Lung microvascular endothelial cell (primary cell): ENCODE measurements at places on chromosomes 7 and 10. TPM values are rescaled to one million over a fixed set of nuclear protein-coding genes. Genes with fewer than 3 reads are reported as not detected.

DNA sequence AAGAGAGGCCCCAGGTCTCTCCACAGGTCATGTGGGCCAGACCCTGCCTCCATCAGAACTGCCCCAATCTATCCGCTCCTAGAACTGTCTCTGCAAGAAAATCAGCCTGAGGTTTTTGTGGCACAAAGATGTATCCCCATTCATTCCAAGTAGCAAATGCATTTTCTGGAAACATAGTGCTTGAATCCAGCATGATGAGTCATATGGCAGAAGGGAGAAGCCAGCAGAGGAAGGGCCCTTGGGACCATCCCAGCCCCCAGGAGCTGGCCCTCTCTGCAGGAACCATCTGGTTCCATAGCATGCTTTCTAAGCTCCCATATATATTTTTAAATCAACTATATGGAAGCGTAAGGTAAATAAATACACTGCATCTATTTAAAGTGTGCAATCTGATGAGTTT is 563.2 kb downstream of the GALNT17 start:
- DNase-seq: no peak

DNA sequence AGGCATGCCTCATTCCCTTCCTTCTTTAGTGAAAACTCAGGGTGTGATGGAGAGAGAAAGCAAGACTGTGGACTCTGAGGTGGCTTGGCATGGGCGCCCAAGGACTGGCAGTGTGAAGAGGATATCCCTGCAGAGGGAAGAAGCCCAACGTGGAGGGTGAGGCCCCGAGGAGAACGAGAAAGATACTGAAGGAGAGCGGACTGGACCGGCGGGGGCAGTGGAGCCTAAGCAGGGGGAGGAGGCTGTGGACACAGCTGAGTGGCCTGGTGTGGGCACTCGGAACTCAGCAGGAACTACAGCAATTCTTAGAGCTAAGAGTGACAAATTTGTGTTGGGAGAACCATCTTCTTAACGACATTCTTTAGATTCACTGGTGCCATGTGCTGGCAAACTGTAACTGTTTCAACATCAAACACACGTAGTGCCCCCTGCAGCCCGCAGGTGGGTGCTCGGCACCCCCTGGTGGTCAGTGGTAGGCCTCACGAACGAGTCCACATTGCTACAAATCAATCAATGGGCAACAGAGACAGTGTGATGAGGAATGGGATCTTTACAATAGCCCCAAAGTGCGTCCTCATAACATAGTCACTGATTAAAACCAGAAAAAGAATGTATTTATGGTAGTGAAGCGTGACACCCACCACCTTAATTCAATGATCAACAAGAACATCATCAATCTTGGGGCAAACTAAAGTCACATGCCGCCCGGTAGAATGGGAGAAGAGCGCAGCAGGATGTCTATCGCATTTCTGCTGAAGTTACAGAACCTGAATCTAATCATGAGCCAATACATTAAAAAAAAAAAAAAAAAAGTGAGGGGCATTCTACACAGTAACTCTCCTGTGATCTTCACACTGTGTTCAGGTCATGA is 2.0 kb upstream of the SFTPA1 start:
- peak; percentile 57 for DNase-seq

DNA sequence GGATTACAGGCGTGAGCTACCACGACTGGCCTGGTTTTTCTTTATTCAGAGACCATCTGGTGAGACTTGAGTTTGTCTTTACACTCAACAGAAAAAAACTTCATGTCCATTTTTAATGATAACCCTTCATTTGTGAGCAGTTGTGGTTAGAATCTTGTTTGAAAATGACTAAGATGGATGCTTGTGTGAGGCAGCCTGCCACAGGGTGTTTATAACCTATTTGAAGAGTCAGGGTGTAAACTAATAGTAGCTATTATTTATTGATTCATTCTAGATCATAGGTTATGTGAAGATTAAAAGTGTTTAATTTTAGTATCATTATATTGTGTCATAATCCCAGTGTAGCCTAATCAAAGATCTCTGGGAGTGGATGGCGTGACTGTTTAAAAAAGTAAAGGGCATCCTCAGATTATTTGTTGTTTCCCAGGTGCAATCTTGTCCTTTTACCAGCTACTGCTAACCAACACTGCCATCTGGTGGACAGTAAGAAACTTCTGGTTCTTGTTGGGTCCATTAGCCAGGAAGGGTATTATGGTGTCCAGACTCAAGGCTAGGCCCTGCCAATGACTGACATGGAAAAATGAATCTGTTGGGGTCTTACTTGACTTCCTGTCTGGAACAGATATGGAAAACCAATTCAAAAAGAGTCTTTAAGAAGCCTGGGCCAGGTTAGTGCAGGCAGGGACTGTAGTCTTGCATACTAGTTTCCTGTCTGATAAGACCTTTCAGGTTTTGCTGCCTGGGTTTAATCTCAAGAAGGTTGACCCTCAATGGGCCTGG is 24.9 kb downstream of the NRBF2 start:
- peak; percentile 92 for DNase-seq

- no peak for DNase-seq
These were observed 176.1 kb upstream of the TNS3 start for GRCh38 chr7:47757921-47758411.

DNA sequence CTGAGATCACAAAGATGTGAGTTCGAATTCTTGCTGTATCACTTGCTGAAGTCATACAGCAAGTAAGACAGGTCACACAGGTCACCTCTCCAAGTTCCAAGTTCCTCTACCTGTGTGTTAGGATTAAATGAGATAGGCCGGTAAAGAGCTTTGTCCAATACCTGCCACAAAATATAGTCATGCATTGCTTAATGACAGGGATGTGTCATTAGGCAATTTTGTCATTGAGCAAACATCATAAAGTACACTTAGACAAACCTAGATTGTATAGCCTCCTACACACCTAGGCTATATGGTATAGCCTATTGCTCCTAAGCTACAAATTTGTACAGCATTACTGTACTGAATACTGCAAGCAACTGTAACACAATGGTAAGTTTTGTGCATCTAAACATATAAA is 469.4 kb downstream of the KCNMA1 start:
- DNase-seq: no peak

DNA sequence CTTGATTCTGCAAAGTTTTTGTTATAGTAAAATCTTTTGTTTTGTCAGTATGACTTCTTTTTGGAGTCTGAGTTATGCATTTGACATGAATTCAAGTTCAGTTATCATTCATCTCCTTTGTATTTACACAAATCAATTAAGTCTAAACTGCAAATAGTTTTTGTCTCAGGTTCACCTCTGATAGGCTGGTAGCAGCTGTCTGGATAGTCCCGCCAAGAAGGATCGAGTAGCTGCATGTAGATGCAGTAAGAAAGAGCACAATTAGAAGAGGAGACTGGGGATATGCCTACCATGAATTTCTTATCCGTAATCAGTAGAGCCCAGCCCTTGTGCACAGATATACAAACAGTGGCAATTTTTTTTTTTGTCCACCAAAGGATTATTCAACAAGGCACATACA is 392.5 kb upstream of the ETV1 start:
- no peak for DNase-seq

DNA sequence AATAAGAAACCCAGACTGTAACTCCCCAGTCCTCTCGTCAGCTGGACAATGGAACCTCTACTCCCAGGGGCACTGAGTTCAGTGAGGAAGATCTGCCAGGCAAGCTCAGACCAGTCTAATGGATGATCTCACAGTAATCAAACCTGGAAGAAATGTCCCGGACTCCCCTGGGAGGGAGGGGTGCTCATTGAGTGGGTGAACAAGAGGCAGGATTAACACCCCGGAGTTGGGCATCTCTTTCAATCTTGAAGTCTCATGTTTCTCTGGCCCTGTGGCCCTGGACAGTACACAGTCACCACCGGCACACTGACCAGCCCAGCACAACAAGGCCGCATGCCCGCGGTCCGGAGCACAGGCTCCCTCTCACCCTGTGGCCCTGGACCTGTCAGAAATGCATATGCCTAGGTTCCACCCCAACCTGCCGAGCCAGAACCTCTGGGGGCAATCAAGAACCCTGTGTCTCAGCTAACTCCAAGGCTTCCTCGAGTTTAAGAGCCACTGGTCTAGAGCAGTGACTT is 27.8 kb downstream of the CXCL12 start:
- DNase-seq: no peak

GRCh38 chr10:117254774-117255735 is 14.1 kb downstream of the SLC18A2 start:
- DNase-seq: no peak

DNA sequence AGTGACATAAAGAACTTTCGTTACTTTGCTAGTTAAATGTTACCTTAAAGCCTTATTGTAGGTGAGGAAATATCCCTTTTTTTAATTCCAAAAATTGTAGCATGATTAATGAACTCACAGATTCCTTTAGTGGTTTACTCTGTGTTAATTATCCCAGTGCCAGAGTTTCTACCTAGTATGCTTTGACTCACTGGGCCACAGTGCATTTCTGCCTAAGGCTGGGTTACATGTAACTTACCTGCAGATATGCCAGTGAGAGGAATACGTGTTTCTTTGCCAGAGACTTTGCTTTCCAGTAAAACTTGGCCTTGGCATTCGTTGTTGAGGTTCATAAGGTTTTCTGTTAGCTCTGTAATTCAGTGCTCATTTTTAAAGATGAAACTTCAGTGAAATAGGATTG is 380.8 kb upstream of the LRGUK start:
- DNase-seq: no peak

Gene CXCL12
- total RNA-seq: 1.3 and 7.1 TPM in 2 replicates

Gene HPS6
- total RNA-seq: 22.7 and 31.5 TPM in 2 replicates

Gene CYP2C19
- not detected in 2 replicates for total RNA-seq

Gene FEZF1
- not detected in 2 replicates for total RNA-seq

Gene SNCG
- total RNA-seq: 46.2 and 112 TPM in 2 replicates

Gene PDE1C
- total RNA-seq: under 0.01 and 0.22 TPM in 2 replicates
